ENCODE measurements at places on chromosomes 1 and 21. TPM values are rescaled to one million over a fixed set of nuclear protein-coding genes. Genes with fewer than 3 reads are reported as not detected.

The VHLL gene
- not detected for total RNA-seq

The FCRL6 gene
- total RNA-seq = not detected

The PTPRU gene
- 0.74 TPM for total RNA-seq

The BLACAT1 gene
- total RNA-seq = 0.12 TPM

The OLIG2 gene
- not detected for total RNA-seq

The PKLR gene
- total RNA-seq = not detected

The COL8A2 gene
- 1.9 TPM for total RNA-seq

The PYCR2 gene
- total RNA-seq = 142 TPM

The LCE1B gene
- not detected for total RNA-seq

The CNTN2 gene
- total RNA-seq = not detected

The LCE1E gene
- not detected for total RNA-seq

The OR2T8 gene
- not detected for total RNA-seq

The MPZ gene
- 2.9 TPM for total RNA-seq

The KRTAP6-3 gene
- total RNA-seq = not detected

The CYP4B1 gene
- total RNA-seq = not detected

The OR2L8 gene
- not detected for total RNA-seq

The FAM72A gene
- total RNA-seq = 29.9 TPM

The S100A12 gene
- not detected for total RNA-seq

The MYOC gene
- not detected for total RNA-seq

Measured in activated naive CD8-positive, alpha-beta T cell treated with anti-CD3 and anti-CD28 coated beads for 36 hours (primary cell).